ENCODE measurements at places on chromosomes 6 and 20. TPM values are rescaled to one million over a fixed set of nuclear protein-coding genes. Genes with fewer than 3 reads are reported as not detected.

GPX5 gene
- not detected for total RNA-seq

RIN2 gene
- total RNA-seq = 0.49 TPM

NHSL1 gene
- total RNA-seq = 0.72 TPM

GRCh38 chr20:40565682-40566040, 123.4 kb downstream of the MAFB start:
- H3K4me1 ChIP-seq = no peaks in the 10 kb centered on the region
- H3K36me3 ChIP-seq = no peaks in the 10 kb centered on the region
- DNase-seq = no peak
- no peak overlapping the region for H3K4me3 ChIP-seq
- no peak overlapping the region for H3K27ac ChIP-seq

- no peaks in the 10 kb centered on the region for H3K27me3 ChIP-seq
- no peak overlapping the region for H3K27ac ChIP-seq
- no peak overlapping the region for H3K4me3 ChIP-seq
- no peaks in the 10 kb centered on the region for H3K4me1 ChIP-seq
Measured at GRCh38 chr6:130625825-130626527, 201.2 kb upstream of the SMLR1 start.

- no peak overlapping the region for H3K4me3 ChIP-seq
- DNase-seq = no peak
- no peaks in the 10 kb centered on the region for H3K4me1 ChIP-seq
- no peaks in the 10 kb centered on the region for H3K27me3 ChIP-seq
- no peak overlapping the region for H3K27ac ChIP-seq
Measured at GRCh38 chr6:156660389-156660788, 116.8 kb upstream of the ARID1B start.

- no peaks in the 10 kb centered on the region for H3K36me3 ChIP-seq
- no peak for DNase-seq
- no peak overlapping the region for H3K4me3 ChIP-seq
- H3K4me1 ChIP-seq = no peaks in the 10 kb centered on the region
- no peaks in the 10 kb centered on the region for H3K27me3 ChIP-seq
- no peak overlapping the region for H3K27ac ChIP-seq
Measured at GRCh38 chr6:126312013-126312665, 27.8 kb upstream of the CENPW start.

DNA sequence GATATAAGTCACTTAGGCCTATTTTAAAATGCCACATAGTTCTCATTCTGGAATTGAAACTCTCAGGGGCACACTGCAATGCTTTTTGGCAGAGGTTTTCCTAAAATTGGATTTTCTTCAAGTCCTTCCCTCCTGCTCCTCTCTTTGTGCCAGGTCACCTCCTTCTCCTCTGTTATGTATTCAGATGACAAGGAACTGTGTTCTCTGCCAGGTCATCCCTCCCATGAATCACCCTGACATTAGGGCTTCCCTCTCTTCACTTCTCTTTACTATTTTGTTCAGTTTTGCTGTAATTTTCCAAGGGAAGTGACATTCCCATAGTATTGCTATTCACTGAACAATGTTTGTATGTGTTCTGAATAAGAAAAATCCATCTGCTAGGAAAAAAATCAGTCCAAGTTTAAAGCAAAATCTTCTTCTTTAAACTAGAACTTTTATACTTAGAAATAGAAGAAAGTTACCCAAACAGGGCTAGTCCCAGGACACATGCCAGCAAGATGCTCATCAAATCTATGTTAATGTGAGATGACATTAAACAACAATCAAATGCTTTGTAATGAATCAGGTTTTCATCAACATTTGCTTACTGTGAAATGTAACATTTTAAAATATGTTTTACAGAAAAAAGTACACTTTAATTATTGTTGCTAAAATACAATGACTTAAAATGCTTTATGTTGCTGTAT, 461.1 kb downstream of the MMUT start:
- no peak for DNase-seq
- no peaks in the 10 kb centered on the region for H3K4me1 ChIP-seq
- no peaks in the 10 kb centered on the region for H3K36me3 ChIP-seq
- no peak overlapping the region for H3K4me3 ChIP-seq
- no peaks in the 10 kb centered on the region for H3K27me3 ChIP-seq

Measured in CD8-positive, alpha-beta memory T cell (primary cell).